ENCODE measurements at places on chromosomes 2 and 18.

GRCh38 chr18:46677611-46678010, 20.6 kb upstream of the LOXHD1 start:
- DNase-seq = no peak

- DNase-seq = no peak
Observed at GRCh38 chr18:42969366-42969765, 146.1 kb downstream of the RIT2 start.

- DNase-seq = no peak
Observed at GRCh38 chr18:7020995-7021777, 96.4 kb downstream of the LAMA1 start.

DNA sequence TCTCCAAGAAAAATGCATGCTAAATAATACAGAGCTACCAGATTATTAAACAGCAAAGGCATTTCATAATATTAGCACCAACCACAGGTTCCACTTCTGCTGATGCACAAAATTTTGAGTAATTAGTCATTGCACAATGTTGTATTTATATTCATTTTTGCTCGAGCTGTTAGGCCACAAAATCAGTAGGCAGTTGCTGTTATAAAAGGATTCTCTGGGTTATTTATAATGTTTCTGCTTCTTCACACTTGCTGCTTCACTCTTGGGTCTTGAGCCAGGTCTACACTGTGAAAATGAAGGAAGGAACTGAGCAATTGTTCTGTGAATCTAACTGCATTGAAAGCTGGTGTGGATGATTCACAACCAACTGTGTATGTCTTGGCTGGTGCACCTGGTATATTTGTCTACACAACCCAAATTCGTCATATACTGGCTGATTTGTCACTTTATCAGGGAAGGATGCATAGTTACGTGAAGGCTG, 38.3 kb downstream of the MRPL33 start:
- DNase-seq = no peak

- no peak for DNase-seq
Observed at GRCh38 chr2:18871430-18871829, 282.1 kb upstream of the NT5C1B start.

DNA sequence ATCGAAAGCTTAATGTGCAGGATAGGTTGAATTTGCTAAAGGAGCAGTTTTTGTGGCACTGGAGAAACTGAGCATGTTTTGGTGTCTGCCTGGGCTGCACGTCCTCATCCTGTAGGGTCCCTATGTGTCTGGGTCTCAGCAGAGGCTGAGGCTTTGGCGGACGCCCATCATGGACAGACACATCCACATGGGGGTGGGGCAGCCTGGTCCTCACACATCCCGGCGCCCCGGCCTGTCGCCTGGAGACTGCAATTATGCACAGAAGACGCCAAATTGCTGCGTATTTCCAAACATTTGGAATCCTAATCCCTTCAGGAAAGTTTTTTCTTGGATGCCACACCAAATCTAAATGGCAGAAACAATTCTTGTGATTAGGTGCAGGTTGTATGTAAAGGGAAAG, 128.2 kb upstream of the TWIST2 start:
- DNase-seq = no peak

GRCh38 chr2:169528271-169528701, 18.8 kb downstream of the KLHL41 start:
- peak; percentile 62 for DNase-seq

- DNase-seq = no peak
Observed at GRCh38 chr2:160006475-160006874, 55.9 kb downstream of the PLA2R1 start.

- DNase-seq = no peak
Observed at GRCh38 chr2:216758256-216759155, 63.2 kb upstream of the IGFBP5 start.

DNA sequence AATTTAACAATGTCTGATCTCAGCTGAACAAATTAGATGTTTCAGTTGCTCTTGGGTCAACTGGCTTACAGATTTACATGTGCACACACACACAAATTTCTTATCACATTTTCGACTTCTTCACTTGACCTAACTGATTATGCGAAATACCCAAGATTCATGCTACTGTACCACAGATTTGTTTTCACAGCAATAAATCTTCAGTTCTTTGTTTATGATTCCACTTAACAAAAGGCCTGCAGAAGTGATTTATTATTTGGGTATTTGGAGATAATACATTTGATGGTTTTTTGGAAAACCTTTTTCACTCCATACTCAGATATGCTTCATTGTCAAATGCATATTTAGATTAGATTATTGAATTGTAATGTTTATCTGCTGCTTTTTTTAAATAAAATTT, 129.0 kb downstream of the GALNT1 start:
- DNase-seq = no peak

Data from stimulated activated CD8-positive, alpha-beta memory T cell treated with anti-CD3 and anti-CD28 coated beads, Interleukin-2, amount 100 ng/mL, for 48 hours (primary cell).